ENCODE measurements at places on chromosomes 1 and 21.

DNA sequence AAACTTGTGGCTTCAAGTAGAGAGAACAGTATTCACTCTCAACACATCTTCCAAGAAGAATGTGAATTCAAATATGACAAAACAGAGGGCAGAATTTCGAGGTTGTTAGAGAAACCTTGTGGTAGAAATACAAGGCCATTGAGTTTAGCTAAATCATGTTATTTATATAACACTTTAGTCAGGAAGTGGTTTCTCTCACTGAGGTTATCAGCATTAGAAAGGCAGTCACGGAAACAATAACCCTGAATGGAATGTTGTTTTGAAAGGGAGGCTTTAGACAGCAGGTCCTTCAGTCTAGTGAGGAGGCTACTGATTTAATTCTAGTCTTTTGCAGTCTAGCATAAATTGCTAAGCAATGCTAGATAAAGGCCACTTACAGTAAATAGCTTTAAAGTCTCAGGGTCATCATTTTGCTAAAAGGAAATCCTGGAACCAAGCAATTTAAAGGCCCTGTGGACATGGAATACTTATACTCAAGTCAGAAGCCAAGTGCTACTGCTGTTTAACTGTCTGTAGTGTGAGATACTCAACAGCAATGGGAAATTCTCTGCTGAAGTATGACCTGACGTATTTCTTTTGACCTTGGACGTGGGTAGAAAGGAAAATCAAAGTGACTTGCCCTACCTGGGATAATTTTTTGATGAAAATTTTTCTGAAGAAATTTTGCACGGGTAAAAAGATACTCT is 89.0 kb upstream of the CHODL start:
- no peak for DNase-seq

- DNase-seq = no peak
Measured at GRCh38 chr1:116078699-116079223, 32.4 kb upstream of the MAB21L3 start.

DNA sequence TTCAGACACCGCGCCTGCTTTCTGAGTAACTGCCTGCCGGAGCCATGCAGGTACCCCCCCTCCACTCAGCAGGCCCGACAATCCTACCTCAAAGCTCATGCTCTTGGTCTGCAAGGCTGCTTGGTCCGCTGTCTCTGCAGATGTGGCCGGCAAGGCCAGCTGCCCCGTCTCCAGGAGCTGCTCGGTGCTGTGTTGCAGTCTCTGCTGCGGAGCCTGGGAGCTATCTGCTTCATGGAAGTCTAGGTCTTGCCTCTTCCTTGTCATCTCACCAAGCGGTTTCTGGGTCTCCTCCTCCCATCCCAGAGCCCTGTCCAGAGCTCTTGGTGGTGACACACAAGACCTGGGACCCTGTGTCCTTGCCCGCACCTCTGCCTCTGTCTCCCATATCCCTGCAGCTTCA is 24.0 kb upstream of the GNPAT start:
- no peak for DNase-seq

DNA sequence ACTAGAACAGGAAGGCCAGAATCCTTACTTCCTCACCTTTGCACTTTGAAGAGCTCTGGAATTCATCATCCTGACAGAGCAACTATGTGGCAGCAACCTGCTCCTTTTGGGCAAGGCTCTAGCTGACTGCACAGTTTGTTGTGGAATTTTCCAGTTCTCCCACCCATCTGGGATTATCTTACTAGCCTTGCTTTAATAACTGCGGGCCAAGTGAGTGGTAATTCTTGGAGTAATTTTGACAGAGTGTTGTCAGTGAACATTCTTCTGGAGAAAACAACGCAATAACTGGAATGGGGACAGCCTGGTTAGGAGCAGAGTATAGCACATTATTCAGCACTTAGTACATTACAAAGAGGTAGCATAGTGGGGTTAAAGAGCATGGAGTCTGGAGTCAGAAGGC is 75.3 kb downstream of the NTMT2 start:
- no peak for DNase-seq

- no peak for DNase-seq
Measured at GRCh38 chr1:216032961-216033614, 390.2 kb downstream of the USH2A start.
